Activated gamma-delta T cell treated with anti-CD3 and anti-CD28 coated beads, Interleukin-2, amount 50 U/mL, for 16 hours (primary cell): ENCODE measurements at places on chromosomes 6 and 20.

DNA sequence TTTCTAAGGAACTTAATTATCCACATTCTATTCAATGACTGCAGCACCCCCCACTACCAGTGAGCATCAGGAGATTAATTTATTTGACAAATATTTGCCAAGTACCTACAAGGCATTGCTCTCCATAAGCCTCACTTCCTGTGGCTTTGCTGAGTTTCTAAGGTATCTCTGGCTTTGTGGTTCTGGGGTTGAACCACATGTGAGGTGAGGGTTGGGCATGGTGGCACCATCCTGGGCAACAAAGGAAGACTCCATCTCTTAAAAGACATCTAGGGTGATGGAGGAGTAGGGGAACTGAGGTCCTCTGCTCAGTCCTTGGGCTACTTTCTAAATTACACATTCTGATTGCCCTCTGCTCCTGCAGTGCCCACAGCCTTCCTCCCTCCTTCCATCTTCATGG is 25.5 kb upstream of the WFDC2 start:
- DNase-seq: no peak

GRCh38 chr6:40573221-40573620 is 13.9 kb downstream of the LRFN2 start:
- no peak for DNase-seq

DNA sequence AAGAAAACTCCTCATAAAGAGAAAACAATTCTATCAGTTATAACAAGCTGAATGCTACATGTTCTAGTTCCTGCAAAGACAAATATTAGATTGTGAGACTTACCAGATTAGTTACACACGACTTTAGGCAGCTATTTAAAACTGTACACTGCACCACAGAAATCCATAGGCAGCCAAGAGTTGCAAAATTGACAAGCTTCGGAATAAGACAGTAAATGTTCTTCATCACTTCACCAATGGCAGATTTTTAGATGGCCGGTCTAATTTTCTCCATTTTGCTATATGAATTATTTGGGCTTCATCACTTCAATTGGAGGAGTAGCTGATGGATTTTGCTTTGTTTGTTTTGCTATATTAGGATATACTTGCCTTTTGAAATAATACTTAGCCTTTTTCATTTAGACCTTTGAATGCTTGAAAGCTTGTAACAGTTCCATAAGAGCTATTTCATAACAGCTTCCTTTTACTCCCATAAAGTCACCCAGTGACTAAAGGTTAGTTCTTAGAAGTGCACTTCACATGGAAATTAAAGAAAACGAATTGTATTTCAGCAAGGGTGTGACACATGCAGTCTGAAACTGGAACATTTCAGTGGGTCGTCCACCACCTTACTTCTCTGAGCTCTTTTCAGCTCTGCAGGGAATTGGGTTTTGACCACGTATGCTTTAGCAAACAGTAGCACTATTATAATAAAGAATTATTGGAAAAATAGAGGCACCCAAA is at the start of gene ROS1:
Gene ROS1, minus strand, starts transcription at position 512 of the 723 bp plus-strand sequence. Its CDS starts 286 bp downstream, at position 226.
- no peak for DNase-seq

DNA sequence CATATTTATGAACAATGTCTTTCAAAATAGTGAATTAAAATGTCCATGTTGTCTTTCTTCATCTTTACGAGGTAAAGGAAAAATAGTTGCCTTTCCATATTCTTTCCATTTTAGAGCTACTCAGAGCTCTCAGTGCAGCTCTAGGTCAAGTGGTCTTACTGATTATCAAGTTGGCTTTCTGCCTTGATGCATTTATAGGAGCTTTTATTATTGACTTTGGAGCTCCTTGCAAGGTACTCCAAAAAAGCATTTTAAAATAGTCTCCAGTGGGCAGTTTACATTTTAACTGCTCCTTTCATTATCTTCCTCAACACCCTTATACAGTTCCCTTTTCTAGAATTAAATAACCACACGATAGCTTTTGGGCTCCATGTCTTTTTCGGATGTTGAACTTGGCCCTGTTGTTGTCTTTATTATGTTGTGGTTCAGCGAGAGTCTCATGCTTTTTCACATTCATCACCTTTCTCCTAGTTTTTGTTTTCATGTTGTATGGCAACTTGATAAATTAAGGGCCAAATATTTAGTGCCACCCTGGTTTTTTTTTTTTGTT is 122.9 kb downstream of the CLIC5 start:
- no peak for DNase-seq

- DNase-seq: no peak
These were observed 102.6 kb downstream of the CDC5L start for GRCh38 chr6:44489910-44490604.

DNA sequence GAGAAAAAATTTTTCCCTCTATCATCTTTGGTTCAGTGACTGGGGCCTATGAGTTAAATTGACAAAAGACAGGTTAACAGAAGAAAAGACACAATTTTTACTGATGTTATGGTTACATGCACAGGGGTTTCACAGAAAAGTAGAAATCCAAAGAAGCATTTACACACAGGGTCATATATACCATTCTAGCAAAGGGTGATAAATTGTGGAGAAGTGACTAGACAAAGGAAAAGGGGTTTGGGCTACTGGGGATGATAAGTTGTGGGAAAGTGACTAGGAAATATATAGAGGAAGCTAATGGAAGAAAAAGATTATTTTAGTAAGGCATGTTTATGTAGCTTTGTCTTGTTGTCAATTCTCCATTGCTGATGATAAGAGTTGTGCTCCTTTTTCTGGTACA is 276.7 kb upstream of the JARID2 start:
- no peak for DNase-seq

GRCh38 chr6:22028403-22029090 is 268.3 kb downstream of the PRL start:
- no peak for DNase-seq

GRCh38 chr6:155340464-155341129 is 26.3 kb upstream of the TFB1M start:
- no peak for DNase-seq

DNA sequence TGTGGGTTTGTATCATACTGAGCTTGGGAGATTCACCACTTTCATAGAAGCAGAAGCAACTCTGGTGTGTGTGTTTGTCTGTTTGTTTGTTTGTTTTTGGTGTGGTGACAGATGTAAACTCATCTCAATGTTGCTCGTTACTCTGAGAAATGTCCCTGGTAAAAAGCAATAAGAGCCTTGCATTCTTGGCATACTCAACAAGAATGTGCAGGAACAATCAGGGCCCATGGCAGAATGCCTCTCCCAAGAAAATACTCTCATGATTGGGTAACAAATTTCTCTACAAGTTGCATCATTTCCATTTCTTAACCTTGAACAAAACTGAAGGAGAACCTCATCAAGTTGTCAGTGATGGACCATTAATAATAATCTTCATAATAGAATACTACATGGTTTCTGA is 43.0 kb upstream of the PKHD1 start:
- no peak for DNase-seq

DNA sequence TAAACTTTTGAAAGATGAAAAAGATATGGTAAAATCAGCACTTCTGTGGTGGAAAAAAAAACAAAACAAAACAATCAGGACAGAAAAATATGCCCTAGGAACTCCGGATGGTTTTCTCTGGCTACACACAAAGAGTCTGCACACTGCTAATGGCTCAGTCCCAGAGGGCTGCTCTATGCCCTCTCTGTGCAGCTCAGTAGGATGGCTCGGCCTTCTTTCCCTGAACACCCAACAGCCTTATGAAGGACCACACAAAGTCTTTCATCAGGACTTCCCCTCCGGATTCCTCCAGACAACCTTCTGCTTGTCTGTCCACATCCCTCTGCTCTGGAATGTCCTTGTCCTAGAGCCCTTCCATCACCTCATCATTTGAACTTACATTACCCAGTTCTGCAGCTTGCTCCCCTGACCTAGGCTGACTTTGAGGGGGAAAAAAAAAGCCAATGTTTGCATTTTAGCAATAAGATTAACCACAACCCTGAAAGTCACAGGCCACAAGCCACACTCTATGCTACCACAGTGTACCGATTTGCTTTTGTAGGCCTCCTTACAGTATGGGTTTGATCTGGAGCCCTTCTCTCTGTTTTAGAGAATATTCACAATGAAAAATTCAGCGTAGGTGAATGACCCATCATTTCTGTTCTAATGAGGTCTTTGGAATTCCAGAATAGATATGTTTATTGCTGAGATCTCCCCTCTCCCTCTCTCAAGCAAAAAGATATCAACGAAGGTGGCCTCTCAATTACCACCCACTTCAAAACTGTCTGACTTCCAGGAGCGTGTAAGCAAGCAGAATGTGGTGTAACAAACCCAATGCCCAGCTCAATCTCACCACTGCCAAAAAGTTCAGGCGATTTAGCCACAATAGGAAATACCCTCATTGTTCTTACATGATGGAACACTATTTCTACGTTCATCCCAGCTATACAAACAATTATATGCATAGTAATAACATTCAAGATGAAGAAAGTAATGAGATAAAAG is 164.0 kb downstream of the GMDS start:
- DNase-seq: no peak

DNA sequence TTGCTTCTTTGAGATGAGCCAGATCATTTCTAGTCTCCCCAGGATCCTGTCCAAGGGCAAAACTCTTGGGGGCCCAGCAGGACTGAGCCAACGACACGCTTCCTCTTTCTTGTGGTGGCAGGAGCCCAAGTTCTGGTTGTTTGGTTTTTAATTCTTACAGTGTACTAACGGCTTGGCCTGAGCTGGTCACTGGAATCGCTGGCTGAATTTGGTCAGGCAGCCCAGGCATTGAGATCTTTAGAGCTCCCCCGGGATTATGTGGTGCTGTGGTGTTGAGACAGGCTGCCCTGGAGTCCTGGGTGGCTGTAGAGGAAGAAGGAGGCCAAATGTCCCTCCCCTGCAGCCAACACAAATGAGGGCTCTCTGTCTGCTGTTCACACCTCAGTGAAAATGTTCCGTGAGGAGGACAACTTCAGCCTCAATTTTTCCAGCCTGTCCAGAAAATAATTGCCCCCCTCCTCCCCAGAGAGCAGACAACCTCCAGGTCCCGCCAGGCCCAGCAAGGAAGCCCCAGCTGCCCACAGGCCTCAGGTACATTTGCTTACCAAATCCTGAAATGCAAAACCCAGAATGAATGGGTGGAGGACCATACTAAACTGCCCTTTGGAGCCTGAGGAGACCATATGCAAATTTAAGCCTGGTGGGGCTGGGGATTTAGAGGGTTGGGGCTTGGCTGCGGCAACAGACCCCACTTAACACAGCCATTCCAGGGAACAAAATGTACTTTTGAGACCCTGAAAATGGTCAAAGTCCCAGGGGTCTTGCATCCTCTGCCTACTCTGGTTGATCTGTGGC is 23.6 kb downstream of the BNIP5 start:
- DNase-seq: no peak

- no peak for DNase-seq
These were observed 31.8 kb downstream of the PSMF1 start for GRCh38 chr20:1150218-1150617.

DNA sequence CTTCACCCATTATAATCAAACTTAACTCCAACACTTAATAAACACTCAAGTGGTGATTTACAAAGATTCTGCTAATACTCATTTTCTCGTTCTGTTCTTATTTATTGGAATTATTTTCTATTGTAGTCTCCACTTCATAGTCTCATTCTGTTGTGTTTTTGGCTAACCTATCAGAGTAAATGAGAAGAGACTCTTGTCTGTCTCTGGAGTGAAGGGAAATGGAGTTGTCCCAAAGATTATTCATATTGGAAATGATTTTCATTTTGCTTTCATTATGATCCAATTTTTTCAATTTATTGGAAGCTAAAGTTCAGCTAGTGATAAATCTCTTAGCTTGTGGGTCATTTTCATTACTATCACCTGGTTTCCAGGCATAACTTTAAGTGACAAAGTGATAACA is 454.9 kb upstream of the JAG1 start:
- no peak for DNase-seq

- no peak for DNase-seq
These were observed 542 bp upstream of the AFG1L start for GRCh38 chr6:108294297-108294726.

- DNase-seq: no peak
These were observed 84.3 kb upstream of the SCP2D1 start for GRCh38 chr20:18729231-18729825.

GRCh38 chr6:1667012-1667804 is 57.5 kb downstream of the FOXC1 start:
- DNase-seq: no peak

DNA sequence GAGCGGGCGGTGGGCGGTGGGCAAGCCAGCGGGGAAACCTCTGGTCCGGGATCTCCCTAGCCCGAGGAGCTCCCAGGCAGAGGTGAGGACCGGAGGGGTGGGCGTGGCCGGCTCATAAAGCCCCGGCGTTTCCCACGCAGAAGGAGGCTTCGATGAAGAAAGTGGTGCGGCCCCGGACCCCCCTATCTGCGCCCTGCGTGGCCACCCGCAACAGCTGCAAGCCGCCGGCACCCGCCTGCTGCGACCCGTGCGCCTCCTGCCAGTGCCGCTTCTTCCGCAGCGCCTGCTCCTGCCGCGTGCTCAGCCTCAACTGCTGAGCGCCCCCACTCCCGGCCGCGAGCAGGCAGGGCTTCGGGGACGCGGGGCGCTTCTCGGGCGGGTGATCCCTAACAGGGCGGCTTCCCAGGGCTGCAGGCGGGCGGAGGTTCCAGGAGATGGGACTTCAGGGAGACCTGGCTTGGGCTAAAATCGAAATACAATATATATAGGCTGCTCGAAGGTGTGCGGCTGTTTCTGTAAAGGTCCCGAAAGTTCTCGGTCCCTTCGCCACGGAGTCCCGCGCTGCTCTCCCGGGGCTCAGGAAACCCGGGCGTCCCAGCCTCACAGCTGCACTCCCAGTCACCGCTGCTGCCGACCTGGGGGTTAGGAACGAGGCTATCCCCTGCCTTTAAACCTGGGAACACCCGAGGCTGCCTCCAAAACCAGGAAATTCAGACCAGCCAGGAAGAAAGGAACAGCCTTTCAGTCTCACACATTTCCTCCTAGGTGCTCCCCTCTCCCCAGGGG is 27.8 kb downstream of the ASIP start:
- no peak for DNase-seq

DNA sequence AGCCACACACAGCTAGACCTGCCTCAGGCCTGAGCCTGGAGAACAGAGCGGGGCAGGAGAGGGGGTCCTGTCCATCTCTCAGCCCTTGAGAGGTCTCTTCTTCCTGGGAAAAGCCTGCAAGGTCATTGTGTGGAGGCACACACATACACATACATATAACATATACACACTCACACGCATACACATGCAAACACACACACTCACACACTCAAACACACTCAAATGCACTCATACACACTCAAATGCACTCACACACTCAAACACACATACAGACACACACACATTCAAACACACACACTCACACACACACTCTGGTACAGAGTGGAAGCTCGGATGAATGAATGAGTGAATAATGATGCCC is 515 bp downstream of the TLDC2 start:
- DNase-seq: no peak

DNA sequence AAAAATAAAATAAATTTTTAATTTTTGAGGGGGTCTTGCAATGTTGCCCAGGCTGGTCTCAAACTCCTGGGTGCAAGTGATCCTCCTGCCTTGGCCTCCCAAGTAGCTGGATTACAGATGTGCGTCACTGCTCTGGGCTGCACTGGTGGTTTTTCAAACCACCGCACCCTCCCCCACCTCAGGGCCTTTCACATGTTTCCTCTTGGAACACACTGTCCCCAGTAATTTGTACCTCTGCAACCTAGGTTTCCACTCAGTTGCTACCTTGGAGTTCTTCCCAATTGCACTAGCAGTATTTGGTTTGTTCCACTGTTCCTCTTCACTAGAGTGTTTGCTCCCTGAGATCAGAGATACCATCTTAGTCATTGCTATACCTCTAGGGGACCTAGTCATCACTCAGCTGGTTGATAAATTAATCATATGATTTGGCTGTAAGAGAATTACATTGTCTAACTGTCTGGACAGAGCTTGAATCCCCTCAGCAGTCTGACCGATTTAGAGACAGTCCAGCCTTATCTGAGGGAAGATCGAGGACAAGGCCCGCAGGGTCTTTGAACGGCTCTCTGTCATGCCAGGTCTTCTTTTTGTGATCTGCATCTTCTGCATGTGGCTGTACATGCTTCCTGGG is 32.0 kb downstream of the CEP43 start:
- DNase-seq: no peak
